ENCODE measurements at places on chromosomes 16 and 17.

GRCh38 chr17:6755731-6756184 lies at the start of gene XAF1:
Gene XAF1 (plus strand): TSS chr17:6756046. CDS start chr17:6756079, 33 bp downstream.
- no peak for DNase-seq

GRCh38 chr16:22240023-22240710 lies 34.1 kb downstream of the EEF2K start:
- no peak for DNase-seq

GRCh38 chr17:14307560-14308024 lies 6.7 kb downstream of the HS3ST3B1 start:
- no peak for DNase-seq

- DNase-seq = no peak
Measured at GRCh38 chr17:29577001-29577370, 8.5 kb downstream of the TP53I13 start.

- no peak for DNase-seq
Measured at GRCh38 chr17:2438823-2439222, 38.0 kb upstream of the MNT start.

- DNase-seq = no peak
Measured at GRCh38 chr17:43151880-43152456, 19.0 kb upstream of the NBR1 start.

GRCh38 chr17:6853764-6854442 lies 22.4 kb upstream of the TEKT1 start:
- DNase-seq = peak; percentile 20

DNA sequence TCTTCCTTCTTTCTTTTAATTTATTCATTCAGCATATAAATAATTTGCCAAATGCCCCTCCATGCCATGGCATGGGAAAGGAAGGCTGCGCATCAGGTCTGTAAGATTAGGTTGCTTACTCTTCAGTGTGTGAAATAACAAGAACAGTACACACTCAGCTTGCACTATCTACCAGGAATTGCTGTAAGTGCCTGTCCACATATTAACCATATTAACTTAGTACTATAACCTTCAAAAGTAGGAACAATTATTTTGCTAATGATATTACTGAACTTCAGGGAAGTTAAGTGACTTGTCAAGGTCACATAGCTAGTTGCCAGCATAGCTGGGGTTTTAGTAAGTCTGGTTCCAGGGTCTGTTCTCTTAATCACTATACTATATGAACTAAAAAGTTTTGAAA lies 89.2 kb upstream of the PMFBP1 start:
- no peak for DNase-seq

DNA sequence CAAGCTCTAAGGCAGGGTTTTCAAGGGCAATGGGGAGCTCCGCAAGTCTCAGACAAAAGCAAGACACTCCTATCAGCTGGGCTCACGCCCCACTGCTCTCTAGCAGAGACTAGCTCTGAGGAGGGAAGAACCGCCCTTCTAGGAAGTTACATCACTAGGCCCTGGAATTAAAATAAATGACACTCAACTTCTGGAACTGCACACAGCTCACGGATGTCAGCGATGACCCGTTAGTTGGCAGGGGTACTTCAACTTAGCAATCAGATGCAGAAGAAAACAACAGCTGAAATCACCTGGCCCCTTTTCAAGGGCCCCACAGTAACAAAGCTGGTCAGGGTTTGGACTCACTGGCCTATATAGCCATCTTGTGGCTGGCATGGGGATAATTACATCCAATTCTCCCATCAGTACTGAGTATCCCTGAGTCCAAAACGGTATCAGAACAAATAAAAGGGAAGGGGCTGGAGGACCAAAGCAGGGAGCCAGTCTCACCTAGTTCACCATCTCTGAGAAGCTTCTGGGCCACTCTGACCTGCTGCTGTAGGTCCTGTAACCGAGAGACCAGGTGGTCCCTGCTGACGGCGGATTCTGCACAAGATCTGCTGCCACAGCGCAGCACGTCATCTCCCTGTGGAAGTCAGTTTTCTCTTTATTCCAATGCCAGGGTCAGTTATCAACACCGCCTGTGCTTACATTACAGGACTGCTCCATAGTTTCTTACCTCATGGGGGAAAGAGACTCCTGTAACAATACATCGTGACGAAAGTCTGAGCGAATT lies 22.2 kb downstream of the SERPINF1 start:
- peak; percentile 72 for DNase-seq

DNA sequence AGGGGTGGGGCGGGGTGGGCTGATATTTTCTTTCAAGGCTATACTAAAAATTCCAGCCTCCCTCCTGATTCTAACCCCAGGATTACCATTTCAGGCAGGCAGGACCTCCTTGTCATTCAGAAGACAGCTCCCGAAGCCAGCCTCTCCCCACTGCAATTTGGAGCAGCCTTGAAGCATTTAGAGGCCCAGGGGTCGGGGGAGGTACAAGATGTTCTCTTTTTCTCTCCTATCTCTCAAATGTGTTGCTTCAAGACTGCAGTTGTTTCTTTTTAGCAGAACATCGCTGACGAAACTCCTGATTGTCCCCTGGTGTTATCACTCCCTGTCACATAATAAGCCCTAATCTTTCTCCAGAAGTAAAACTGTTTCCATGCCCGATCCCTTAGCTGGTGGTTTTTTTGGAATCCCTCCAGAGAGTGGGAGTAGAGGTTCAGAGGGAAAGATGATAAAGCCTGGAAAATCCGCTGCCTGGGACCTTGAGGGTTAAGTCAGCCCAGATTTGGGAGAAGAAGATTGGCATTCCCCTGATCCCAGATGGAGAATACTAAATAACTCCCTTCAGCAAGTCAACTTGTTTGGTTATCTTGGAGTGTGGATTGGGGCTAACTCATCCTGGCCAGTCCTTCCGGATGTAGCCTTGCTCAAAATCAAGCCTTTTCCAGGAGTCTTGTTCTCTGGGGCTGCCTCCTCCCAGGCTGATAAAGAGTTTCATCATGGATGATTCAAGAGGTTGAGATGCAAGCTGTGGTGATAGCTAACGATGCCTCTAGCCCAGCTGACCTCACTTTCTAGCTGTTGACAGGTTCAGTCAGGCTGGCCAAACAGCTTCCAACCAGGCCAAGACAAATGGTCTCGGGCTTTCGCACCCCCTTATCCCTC lies 71.3 kb downstream of the SOX9 start:
- no peak for DNase-seq

- DNase-seq = peak; percentile 84
Measured at GRCh38 chr17:36928471-36929345, 8.6 kb upstream of the LHX1 start.

DNA sequence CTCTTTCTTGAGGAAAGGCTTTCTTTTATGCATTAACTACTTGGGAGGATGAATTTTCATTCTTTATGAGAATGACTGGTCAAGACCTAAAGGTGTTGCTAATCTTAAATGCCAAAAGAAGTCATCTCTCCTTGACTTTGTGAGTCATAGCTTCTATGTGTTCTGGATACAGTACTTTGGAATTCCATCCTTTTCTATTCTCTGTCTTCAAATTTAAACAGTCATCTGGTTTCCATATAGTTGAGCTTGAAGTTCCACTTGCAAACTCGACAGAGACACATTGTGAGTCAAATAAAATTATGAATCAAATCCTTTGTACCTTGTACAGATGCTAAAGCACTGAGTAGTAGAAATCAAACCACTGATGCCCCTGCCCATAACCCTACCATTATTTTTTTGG lies 271.9 kb upstream of the PMFBP1 start:
- no peak for DNase-seq

GRCh38 chr17:28030386-28030785 lies 12.1 kb upstream of the NLK start:
- peak; percentile 31 for DNase-seq

GRCh38 chr16:57601801-57602478 lies 26.5 kb upstream of the ADGRG1 start:
- DNase-seq = no peak

DNA sequence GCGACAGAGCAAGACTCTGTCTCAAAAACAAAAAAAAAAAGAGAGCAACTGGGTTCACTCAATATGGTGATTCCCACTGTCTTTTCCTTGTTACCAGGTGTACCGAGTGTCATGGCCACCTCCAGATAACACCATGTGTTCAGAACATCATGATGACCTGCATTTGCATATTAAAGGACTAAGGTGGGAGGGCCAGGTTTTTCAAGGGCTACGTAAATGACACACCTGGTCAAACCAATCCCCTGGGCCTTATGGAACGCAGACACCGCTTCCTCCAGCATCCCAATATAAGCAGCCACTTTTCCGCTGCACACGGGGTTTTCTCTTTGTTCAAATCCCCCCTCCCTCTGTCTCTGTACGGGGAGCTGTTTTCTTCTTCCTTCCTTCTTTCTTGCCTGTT lies 29.3 kb downstream of the WSCD1 start:
- no peak for DNase-seq

GRCh38 chr17:56457501-56457900 lies 136.0 kb upstream of the NOG start:
- DNase-seq = no peak

- DNase-seq = no peak
Measured at GRCh38 chr16:86363057-86363490, 147.3 kb upstream of the FOXF1 start.

GRCh38 chr17:77928519-77929179 lies 29.9 kb upstream of the TNRC6C start:
- DNase-seq = no peak

DNA sequence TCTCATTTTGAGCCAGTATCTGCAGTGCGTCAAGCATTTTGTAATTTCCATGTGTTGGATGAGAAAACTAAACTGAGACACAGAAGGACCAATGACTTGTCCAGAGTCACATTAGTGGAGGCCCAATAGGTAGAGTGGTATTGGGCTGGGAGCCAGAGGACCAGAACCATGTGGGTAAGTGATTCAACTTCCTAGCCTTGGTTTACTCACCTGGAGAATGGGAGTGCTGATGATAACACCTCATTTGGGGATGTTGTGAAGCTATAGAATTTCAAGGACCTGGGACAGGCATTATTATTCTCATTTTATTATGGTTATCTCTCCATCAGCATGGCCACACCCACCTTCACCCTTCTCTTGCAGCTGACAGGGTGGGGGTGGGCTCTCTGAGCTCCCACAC lies 8.1 kb downstream of the CPNE2 start:
- no peak for DNase-seq

- DNase-seq = peak; percentile 60
Measured at GRCh38 chr16:80466024-80466987, 74.5 kb upstream of the DYNLRB2 start.

GRCh38 chr17:44113868-44114840 lies 9.3 kb downstream of the HDAC5 start:
- no peak for DNase-seq

- no peak for DNase-seq
Measured at GRCh38 chr16:50566014-50566962, 18.1 kb downstream of the NKD1 start.

- no peak for DNase-seq
Measured at GRCh38 chr17:74954665-74955421, 17.7 kb downstream of the HID1 start.

- DNase-seq = no peak
Measured at GRCh38 chr17:69606142-69606800, 191.8 kb downstream of the MAP2K6 start.

GRCh38 chr17:67127925-67128324 lies 83.6 kb downstream of the CACNG1 start:
- DNase-seq = no peak

All from NCI-H82 (cell line).